AG04450 (cell line): ENCODE measurements at places on chromosomes 1 and 21. TPM values are rescaled to one million over a fixed set of nuclear protein-coding genes. Genes with fewer than 3 reads are reported as not detected.

CD52 gene
- polyA plus RNA-seq, result not detected in 2 replicates

MX1 gene
- 1.1 and 1.3 TPM in 2 replicates for polyA plus RNA-seq

SPATA6 gene
- polyA plus RNA-seq, result 4.6 and 6.1 TPM in 2 replicates

GRCh38 chr1:11144570-11145256 is 44.4 kb upstream of the ANGPTL7 start:
- no peak for DNase-seq

GRCh38 chr1:113692824-113693431 is 66.4 kb downstream of the PHTF1 start:
- no peak for DNase-seq

- DNase-seq, result no peak
Observed at GRCh38 chr1:84347932-84348555, 46.5 kb downstream of the SAMD13 start.

DNA sequence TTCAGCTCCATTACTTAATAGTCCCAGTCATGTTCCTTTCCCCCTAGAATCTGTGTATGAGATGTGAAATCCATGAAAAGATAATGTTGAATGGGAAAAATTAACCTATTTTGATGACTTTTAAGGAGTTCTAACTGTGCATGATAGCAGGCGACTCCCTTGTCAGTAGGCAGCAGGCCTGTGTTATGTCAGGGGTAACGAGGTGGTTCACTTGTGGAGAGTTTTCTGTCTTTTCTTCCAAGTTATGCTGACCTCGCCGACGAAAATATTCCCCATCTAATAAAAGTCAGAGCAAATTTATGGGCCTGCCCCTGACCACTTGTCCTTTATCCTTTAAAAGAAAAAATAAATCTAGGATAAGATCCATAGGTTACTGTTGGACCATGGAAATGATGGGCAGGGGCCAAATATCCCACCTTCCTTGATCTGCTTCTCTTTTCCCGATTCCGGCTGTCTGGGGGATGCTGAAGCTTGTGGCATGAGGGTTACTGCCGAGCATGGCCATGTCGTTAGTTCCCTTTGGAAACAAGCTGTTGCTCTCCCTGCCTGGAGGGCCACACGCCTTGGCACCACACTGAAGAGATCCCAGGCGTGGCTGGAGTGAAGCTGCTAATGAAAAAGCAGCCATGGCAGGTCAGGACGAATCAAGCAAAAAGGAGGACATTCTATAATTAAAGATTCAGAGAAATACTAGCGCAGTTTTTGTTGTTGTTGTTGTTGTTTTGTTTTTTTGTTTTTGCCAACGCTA is 93.8 kb downstream of the ROR1 start:
- no peak for DNase-seq

GRCh38 chr1:91596474-91596873 is 95.8 kb downstream of the CDC7 start:
- DNase-seq, result no peak

DNA sequence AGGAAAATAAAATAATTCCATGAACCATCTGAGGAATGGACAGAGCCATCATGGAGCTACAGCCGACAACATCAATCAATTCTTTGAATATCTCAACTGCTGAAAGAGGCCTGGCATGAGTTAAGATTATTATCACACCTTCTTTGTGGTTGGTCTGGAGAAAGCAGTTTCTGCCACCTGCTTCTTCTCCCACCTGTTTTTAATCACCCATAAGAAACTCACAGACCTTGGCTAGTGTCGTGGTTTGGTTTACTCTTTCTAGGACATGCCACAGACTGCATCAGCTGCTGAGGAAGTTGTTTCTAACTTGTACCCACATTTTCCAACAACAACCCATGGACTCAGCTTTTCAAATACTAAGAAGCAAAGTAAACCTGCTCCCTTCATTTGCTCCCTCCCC is 65.6 kb downstream of the NTPCR start:
- no peak for DNase-seq

- no peak for DNase-seq
Observed at GRCh38 chr1:153940756-153941155, 5.8 kb downstream of the DENND4B start.

DNA sequence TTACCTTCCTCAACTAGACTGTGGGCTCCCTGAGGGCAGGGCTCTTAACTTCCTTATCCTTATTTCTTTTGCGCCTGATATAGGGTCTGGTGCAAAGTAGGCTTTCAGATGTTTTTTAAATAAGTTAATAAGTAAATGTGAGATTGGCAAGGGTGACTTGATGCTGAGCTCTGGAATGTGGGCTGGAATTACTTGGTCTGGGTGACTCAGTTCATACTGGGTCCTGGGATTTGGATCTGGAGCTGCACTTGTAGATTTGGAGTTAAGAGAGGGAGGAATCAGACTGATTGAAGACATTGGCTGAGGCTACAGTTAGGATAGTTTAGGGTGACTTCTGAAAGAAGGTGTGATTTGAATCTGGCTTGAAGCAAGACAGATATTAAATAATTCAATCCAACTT is 190.9 kb downstream of the GIPC2 start:
- DNase-seq, result no peak
